Cardiac septum (tissue), 1 donor: ENCODE measurements at places on chromosomes 2 and 18. TPM values are rescaled to one million over a fixed set of nuclear protein-coding genes. Genes with fewer than 3 reads are reported as not detected.

GRCh38 chr2:21245565-21245964 is 121.8 kb downstream of the TDRD15 start:
- no peak for DNase-seq

- no peak for DNase-seq
Observed at GRCh38 chr18:48167897-48168253, 237.4 kb upstream of the SMAD2 start.

GRCh38 chr2:19806591-19806990 is 95.2 kb downstream of the TTC32 start:
- DNase-seq, result no peak

DNA sequence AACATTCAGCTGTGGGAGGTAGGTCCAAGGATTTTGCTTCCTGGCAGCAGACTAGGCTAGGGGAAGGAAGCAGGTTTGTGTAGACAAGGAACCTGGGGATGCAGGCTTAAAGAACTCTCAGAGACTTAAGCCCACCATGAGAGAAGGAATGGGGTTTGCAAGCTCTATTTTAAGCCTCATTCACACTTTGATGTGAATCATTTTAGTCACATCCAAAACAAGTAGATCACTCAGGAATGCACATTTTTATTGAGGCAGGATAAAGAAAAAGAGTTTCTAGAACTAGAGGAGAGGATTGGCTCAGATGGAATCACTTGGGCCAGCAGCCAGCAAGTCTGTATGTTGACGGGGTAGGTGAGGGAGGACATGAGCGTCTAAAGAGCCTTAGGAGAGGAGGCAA is 3.3 kb upstream of the NAPG start:
- no peak for DNase-seq

- no peak for DNase-seq
Observed at GRCh38 chr2:62486439-62486765, 19.6 kb downstream of the TMEM17 start.

The ITPRID2 gene
- total RNA-seq, result 80.8 TPM

The APOB gene
- total RNA-seq, result 3.4 TPM
